ENCODE measurements at places on chromosomes 11 and 22.

DNA sequence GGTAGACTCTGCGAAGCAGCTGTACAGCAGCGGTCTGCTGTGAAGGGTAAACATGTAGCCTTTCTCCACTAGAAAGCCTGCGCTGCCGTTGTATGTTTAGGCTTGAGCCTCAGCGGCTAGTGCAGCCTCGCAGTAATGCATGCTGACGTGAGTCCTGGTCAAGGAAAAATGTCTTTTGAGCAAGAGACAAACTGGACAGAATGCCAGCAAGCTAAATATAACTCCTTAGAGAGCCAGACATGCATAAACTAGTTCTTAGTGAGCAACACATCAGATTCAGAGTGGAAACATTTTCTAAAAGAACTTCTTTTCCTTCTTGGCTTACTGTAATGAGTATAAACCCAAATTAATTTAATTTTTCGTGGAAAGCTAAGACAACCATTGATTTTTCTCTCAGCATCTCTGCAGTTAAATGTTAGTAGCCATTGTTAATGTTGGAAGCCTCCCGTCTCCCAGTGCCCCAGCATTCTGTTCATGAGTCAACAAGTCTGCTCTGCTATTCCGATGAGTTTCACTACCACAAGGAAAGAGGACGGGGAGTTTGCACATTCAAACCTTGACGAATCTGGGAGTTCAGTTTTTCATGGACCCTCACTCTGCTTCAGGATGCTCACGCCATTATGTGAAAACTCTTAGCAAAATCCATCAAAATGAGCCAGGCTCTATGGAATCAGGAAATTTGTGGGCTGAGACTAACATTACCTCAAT lies 51.4 kb downstream of the JAM3 start:
- no peak for DNase-seq

DNA sequence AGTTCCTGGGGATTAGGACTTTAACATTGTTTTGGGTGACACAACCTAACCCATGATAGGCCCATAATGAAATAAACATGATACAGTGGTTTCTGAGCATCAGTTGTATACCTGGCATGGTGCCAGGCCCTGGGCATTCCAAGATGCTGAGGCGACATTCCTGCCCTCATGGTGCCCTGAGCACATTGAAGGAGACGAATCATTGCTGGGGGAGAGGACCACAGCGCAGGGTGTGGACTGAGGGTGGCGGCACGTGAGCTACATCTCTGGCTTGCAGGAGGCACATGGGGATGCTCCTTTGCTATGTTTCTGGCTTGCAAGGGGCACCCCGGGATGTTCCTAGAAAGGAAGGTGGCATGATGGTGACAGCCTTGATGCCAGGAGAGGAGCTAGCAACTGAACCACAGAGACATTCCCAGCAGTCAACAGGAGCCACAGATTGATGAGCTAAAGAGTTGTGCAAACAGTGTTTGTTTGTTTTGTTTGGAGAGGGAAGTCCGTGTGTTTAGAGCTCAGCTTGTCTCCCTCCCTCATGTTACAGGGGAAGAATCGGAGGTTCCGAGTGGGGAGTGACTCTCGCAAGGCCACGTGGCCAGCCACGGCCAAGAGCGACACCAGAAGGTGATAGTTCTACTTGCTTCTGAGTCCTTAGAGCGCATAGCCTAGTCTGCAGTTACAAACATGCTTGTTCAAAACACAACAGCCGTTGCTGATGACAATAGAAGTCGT lies 106.4 kb downstream of the MIAT start:
- DNase-seq = no peak

GRCh38 chr11:69000831-69001242 lies 12.2 kb downstream of the MRGPRF start:
- DNase-seq = no peak

- no peak for DNase-seq
Observed at GRCh38 chr11:69941546-69942332, 122.5 kb upstream of the FGF3 start.

- no peak for DNase-seq
Observed at GRCh38 chr22:24104307-24105012, 76.8 kb upstream of the SUSD2 start.

- no peak for DNase-seq
Observed at GRCh38 chr22:18121506-18121905, 10.9 kb downstream of the TUBA8 start.

- DNase-seq = no peak
Observed at GRCh38 chr22:37661160-37661924, 2.8 kb downstream of the PDXP start.

- no peak for DNase-seq
Observed at GRCh38 chr11:35730254-35730653, 67.7 kb downstream of the TRIM44 start.

- no peak for DNase-seq
Observed at GRCh38 chr11:114309517-114309916, 13.3 kb downstream of the NNMT start.

GRCh38 chr11:131579932-131580387 lies 209.5 kb downstream of the NTM start:
- no peak for DNase-seq

GRCh38 chr22:39318507-39319283 lies 728 bp downstream of the RPL3 start:
- no peak for DNase-seq

DNA sequence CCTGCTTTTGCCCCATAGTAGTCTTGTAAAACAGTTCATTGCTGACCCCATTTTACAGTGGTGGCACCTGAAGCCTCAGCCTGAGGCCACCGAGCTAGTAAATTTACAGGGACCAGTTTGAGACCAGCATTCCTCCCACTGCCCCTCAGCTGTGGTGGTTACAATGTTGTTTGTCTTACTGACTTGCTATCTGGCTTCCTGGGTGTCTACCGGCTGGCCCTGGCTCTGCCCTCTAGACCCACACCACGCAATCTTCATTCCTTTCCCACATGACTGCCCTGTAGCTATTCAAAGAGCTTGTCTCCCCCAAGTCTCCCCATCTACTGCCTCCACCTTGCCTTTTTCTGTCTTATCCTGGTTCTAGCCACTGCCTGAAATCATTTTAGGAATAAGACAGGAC lies 20.8 kb downstream of the PIK3IP1 start:
- no peak for DNase-seq

- DNase-seq = no peak
Observed at GRCh38 chr11:78795621-78796261, 221.1 kb upstream of the NARS2 start.

DNA sequence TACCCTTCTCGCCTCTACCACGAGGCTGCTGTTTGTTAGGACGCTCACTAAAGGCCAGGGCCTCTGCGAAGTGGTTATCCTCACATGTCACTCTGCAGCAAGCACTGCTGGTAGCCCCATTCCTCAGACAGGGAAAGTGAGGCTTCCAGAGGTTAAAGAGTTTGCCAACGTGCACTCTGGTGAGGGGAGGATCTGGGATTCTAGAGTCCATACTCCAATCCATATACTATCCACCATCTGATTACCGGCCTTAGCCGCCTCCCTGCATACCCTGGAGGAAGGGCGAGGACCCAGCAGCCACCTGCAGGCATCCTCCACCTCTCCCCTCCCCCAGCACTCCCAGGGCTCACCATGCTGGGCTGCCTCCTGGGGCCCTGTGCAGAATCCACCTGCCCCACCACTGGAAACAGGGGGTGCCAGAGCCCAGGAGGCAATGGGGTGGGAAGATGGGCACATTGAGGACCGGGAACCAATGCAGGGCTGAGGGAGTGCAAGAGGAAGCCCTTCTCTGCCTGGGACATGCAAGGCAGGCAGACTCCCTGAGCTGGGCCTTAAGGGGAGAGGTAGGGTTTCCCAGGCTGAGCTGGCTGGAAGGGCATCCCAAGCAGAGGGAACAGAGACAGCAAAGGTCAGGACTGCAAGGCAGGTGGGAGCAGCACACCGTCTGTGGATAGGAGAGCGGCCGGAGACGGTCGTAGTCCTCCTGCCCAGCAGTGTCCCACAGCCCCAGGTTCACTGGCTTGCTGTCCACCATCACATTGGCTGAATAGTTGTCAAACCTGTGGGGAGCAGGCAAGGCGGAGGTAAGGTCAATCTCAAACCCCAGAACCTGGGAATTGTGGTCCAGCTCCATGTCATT lies 11.7 kb downstream of the RAC2 start:
- DNase-seq = no peak

DNA sequence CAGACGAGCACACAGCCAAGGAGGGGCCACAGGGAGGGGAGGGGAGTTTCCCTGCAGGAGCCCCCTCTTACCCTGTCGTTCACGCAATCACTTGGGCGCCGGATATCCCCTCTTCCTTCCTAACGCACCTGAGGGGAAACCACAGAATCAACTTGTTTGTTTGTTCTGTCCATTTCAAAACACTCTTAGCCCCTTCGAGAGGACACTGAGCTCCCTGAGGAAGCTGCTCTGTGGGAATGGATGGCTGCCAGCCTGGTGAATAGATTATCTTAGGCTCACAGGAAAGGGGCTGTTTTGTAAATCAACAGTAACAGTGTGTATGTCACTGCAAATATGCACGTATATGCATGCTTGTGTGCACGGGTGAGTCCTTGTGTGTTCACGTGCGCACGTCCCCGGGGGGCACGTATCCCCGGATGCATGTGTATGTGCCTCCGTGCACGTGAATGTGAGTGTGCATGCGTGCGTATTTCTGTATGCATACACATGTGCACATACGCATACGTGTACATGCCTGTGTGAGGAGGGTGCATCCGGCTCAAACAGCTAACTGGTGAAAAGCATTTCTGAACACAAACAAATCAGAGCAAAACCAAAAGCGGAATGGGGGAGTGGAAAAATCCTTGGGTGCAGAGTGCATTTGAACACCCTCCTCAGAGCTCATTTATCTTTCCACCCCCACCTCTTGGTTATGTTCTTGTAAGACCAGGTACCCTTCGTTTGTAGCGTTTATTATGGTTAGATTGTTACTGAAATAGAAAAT lies 7.2 kb downstream of the ARSA start:
- peak; percentile 43 for DNase-seq

DNA sequence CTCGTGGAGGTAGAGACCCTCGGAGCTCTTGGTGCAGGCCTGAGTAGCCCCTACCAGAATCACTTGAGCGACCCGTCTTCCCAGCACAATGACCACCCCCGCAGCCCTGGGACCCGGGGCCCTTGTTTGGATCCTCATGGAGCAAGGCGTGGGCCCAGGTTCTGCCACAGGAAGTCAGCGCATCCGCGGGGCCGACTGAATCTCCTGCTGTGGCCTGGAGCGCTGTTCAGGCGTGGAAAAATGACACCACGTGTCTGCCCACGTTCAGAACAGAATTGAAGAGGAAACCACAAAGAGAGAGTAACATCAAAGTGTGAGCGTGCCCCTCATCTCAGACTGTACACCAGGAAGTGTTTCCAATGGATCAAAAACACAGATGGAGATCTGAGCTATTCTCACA lies 1479.2 kb downstream of the TBC1D22A start:
- DNase-seq = no peak

- no peak for DNase-seq
Observed at GRCh38 chr11:13862845-13863392, 99.6 kb upstream of the SPON1 start.

- no peak for DNase-seq
Observed at GRCh38 chr11:74755395-74755995, 6.8 kb downstream of the RNF169 start.

DNA sequence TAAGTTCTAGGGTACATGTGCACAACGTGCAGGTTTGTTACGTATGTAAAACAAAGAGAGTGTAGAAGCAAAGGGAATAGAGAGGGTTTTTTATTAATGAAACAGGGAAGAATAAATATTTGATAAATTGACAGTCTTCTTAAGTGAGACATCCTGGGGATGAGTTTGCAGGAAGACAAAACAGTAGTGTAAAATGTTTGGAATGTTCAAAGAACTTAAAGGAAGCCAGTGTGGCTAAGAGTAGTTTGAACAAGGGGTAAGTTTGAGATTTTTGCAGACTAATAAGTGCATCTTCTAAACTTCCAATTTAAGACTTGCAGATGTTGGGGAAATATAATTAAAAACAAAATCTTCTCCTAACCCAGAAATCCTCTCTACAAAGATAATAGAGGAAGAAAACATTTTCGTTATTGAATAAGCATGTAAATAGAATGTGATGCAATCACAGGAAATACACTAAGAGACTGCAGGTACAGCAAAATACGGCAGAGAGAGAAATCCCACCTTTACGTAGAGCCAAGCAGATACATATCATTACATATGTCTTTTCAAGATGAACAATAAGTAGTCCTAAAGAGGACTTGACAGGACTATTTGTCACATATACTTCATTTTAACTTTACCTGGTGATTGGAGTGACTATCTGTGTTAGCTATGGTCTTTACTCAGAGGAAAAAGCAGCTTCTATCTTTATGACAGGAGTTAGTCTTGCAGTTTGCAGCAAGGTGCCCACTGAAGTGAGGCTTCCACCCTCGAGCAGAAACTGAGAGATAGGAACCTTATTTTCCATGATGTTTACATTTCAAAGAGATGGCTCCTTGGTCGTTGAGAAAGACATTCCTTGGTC lies 402.1 kb downstream of the CNTN5 start:
- no peak for DNase-seq

- DNase-seq = no peak
Observed at GRCh38 chr22:44352378-44353035, 39.8 kb upstream of the SHISAL1 start.

GRCh38 chr11:63768237-63769041 lies at the start of gene ZFTA:
ZFTA (minus strand) TSS chr11:63768775; CDS start chr11:63768622, 153 bp downstream.
- peak; percentile 48 for DNase-seq

DNA sequence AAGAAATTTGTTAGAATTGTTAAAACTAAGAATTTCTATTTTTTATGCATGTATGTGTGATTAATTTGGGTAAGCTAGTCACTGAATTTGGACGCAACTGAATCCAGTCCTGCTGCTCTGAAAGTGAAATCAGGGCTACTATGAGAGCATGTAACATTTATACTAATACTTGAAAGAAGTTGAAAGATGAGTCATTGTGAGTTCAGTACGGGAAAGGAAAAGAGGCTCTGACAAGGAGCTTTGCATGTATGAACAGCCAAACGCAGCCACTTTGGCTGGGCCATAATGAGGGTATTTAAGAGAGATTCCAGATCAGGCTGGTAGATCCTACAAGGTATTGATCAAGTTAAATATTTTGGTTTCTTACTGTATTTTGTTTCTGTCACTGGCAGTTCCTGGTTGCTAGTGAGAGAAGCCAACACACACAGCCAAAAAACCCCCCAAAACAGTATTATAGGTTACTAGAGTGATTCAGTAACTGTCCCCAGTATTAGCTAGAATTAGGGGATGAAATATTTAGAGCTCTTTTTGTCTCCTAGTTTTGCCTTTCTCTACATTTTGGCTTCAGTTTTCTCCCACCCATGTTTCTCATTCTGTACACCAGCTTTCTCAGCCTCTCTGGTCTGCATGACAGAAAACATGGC lies 14.1 kb downstream of the AASDHPPT start:
- no peak for DNase-seq

DNA sequence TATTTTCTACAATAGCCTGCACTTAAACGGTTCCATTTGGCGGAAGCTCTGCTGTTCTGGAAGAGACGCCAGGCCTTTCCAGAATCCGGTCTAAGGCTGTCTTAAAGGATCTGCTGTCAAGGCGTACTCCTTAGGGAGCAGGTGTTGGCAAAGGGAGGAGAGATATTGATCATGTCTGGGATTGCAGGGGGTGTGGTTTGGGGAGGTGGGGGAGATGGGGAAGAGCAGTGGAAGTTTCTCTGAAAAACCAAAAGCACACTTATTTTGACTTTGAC lies 22.5 kb upstream of the WNT11 start:
- no peak for DNase-seq

Data from stimulated activated naive CD4-positive, alpha-beta T cell treated with Interleukin-2 at 50 U/mL for 16 hours (primary cell).